ENCODE measurements at places on chromosomes 1 and 21. TPM values are rescaled to one million over a fixed set of nuclear protein-coding genes. Genes with fewer than 3 reads are reported as not detected.
A peak's percentile ranks its signal among the peaks of the same experiment; 100 is the strongest.

DNA sequence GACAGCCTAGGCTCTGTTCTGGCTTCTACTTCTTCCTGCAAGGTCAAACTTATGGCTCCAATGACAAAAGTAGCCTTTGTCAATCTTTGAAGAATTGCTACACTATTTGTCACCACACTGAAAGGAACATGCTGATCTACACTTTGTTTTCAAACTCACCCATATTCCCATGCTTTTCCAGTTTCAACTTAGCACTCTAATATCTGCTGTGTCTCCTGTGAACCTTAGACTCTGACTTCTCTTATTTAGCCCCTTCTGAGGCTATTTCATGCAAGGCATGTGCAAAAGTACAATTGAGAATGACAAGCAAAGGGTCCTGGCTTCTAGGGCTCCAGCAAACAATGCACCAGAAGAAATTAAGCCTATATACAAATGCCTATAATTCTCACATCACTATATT is 374.9 kb downstream of the VAV3 start:
- H3K4me1 ChIP-seq: no peaks in the 10 kb centered on the region
- no peak for DNase-seq
- no peaks in the 10 kb centered on the region for H3K36me3 ChIP-seq

GRCh38 chr1:24536391-24536840 is 19.5 kb upstream of the NCMAP start:
- no peak overlapping the region for H3K4me3 ChIP-seq
- DNase-seq: no peak
- peaks cover 27% of the 10 kb centered on the region for H3K4me1 ChIP-seq
- no peak overlapping the region for H3K27ac ChIP-seq
- H3K36me3 ChIP-seq: no peaks in the 10 kb centered on the region
- H3K27me3 ChIP-seq: peaks cover 4% of the 10 kb centered on the region

GRCh38 chr21:43866659-43867331 is 1.8 kb downstream of the AGPAT3 start:
- H3K4me1 ChIP-seq: peaks cover 31% of the 10 kb centered on the region
- no peak for DNase-seq
- H3K4me3 ChIP-seq: peak overlapping the region; percentile 90
- peak overlapping the region; percentile 79 for H3K27ac ChIP-seq

NT5C1A gene
- not detected for total RNA-seq

- no peak for DNase-seq
- H3K27me3 ChIP-seq: peaks cover 4% of the 10 kb centered on the region
- peak overlapping the region; percentile 46 for H3K4me3 ChIP-seq
- H3K4me1 ChIP-seq: peaks cover 12% of the 10 kb centered on the region
- H3K27ac ChIP-seq: no peak overlapping the region
- H3K36me3 ChIP-seq: peaks cover 11% of the 10 kb centered on the region
Measured at GRCh38 chr1:36088265-36088576, 471 bp upstream of the ADPRS start.

GRCh38 chr1:109161858-109162606 is 48.1 kb downstream of the ELAPOR1 start:
- H3K36me3 ChIP-seq: no peaks in the 10 kb centered on the region
- DNase-seq: peak; percentile 94
- peaks cover 44% of the 10 kb centered on the region for H3K4me1 ChIP-seq

DNA sequence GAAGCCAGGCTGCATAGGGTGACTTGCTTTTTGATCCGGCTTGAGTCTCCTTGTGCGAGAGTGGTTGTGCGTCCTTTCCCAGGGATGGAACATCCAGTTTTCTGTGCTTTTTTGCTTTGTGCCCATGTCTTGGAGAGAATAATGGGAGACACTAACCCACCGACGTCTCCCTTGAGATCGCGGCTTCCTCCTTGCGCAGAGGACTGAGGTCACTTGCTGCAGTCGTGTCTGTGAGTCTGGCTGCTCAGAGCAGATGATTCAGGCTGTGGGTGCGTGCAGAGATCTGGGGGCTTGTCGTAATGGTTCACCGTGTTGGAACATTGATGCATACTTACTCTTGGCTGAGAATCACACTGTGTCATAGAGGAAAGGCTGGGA is 164.5 kb upstream of the CACNA1E start:
- H3K4me1 ChIP-seq: no peaks in the 10 kb centered on the region
- no peak for DNase-seq
- no peaks in the 10 kb centered on the region for H3K36me3 ChIP-seq
- no peak overlapping the region for H3K27ac ChIP-seq

DNA sequence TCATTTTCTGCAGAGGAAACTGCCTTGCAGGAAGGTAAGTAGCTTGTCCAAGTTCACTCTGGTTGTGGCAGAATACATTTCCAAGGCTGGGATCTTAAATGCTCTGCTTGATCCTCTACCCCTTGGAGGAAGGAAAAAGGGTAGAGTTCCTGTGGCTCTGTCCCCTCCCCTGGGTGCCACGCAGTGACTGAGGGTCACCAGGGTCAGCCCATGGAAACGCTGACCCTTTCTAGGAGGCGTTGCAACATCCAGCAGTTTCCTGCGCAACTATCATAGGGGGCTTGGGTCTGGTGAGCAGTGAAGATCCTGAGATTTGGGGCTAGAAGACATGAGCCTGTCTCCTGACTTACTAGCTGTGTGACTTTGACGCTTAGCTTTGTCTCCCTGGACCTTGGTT is 29.4 kb upstream of the EPS8L3 start:
- H3K27me3 ChIP-seq: no peaks in the 10 kb centered on the region
- no peaks in the 10 kb centered on the region for H3K36me3 ChIP-seq
- H3K4me3 ChIP-seq: no peak overlapping the region
- H3K27ac ChIP-seq: peak overlapping the region; percentile 90
- H3K4me1 ChIP-seq: peaks cover 57% of the 10 kb centered on the region
- no peak for DNase-seq

DNA sequence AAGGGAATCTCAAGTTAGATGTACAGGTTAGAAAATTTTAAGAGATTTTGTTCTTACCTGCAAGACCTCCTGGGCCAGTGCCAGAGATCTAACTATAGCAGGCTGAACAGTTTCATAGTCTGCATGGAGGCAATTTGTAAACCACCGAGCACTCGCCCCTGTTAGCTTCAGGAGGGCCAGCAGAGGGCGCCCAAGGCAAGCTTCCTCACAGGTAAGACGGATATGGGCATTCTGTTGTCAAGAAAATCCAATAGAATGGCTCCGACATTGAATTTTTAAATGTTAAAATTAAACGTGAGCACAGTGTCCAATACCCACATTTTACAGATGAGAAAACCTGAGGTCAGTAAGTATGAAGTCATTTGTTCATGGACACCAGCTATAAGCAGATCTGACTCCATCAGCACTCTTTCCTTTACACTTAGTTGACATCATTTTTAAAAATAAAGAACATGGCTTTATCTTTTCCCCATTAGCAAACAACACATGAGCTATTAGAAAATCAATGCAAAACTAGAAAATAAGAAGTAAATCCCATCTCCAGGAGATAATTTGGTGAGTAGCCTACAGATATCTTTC is 2.2 kb downstream of the REG4 start:
- no peaks in the 10 kb centered on the region for H3K36me3 ChIP-seq
- H3K27me3 ChIP-seq: peaks cover 43% of the 10 kb centered on the region
- H3K4me3 ChIP-seq: no peak overlapping the region
- DNase-seq: peak; percentile 45
- H3K4me1 ChIP-seq: peaks cover 5% of the 10 kb centered on the region
- no peak overlapping the region for H3K27ac ChIP-seq

Data from HFFc6 (cell line).